Ascending aorta (tissue), 2 donors: ENCODE measurements at places on chromosomes 2 and 18.

GRCh38 chr2:106159866-106160785 lies 34.0 kb downstream of the UXS1 start:
- no peak for DNase-seq

DNA sequence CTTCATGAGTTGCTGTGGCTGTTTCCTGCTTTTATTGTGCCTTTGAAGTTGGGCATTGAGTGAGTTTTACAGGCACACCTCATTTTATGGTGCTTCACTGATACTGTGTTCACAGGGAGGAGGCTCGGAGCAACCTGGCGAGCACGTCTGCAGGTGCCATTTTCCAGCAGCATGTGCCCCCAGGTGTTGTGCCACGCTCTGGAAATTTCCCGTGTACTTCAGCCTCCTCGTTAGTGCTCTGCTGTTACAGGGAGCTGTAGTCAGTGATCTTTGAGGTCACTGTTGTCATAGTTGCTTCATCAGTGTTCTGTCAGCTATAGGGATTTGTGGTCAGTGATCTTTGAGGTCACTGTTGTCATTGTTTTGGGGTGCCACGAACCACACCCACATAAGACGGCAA lies 20.1 kb downstream of the CTDP1 start:
- DNase-seq = no peak

- no peak for DNase-seq
These were observed 79.8 kb upstream of the LRPPRC start for GRCh38 chr2:44075541-44075940.

DNA sequence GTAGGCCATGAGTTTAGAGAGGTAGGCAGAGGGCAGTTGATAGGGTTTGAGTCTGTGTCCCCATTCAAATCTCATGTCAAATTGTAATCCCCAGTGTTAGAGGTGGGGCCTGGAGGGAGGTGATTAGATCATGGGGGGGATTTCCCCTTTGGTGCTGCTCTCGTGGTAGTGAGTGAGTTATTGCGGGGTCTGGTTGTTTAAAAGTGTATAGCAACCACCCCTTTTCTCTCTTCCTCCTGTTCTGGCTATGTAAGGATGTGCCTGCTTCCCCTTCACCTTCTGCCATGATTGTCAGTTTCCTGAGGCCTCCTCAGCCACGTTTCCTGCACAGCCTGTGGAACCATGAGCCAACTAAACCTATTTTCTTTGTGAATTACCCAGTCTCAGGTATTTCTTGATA lies 25.5 kb downstream of the MARCHF4 start:
- DNase-seq = no peak

- DNase-seq = no peak
These were observed 273.7 kb upstream of the PKDCC start for GRCh38 chr2:41774011-41774605.

GRCh38 chr2:6929196-6929819 lies 12.1 kb downstream of the RNF144A start:
- no peak for DNase-seq

DNA sequence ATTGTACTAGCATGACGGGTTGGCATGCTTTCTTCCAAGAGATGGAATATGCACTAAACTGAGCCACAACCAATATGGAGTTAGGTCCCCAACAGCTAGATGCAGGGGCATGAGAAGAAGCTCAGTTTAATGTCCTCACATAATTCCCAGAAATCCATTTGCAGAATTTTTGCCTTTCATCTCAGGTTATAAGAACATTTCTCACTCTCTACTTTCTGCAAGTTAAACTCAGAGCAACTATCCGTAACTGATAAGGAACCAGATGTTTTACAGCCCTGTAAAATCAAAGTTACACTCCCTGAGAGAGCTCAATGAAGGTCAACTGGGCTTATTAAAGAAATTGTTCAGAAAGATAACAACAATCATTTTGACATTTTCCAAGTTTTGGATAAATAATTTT lies 30.7 kb downstream of the COPS8 start:
- no peak for DNase-seq

DNA sequence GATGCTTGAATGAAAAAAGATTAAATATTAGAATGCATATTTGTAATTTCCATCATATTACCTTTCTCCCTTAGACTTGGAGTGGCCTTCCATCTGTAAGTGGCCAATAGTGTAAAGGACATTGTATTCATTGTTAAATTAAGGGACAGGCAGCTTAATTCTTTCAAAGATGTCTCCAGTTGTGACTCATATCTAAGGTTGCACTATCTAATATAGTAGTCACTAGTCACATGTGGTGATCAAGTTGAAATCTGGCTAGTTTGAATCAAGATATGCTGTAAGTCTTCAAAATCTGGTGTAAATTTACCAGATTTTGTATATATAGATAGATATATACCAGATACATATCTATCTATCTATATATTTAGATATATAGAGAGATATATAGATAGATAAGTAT lies 52.4 kb upstream of the AGPS start:
- DNase-seq = no peak

DNA sequence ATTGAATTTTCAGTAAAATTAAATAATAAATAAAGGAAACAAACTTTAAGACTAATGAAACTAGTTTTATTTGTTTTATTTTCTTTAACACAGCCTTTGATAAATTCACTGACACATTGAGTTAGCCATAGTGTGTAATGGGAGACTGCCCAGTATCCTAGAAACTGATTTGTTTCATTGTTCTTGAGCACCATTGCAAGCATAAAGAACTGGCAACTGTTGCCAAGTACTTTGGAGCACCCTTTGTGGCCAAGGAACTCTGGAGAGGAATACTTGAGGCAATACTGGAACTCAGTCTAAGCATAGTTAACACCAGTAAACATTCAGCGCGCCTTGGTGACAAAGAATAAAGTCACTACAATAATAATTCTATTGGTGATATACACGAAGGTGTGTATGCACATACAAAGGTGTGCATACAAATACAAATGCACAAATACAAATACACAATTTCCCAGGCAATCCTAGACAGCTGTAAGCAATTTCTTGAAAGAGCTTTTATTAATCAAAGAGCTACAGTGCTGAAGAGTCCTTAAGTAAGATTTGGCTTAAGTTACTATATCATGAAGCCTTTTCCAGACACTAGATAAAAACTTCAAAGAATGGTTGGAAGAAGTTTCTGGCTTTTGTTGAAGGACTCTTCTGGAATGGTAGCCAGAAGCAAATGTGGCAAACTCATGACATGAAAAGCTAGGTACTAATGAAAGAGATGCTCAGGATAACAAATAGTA lies 1371.2 kb downstream of the LRP1B start:
- no peak for DNase-seq

DNA sequence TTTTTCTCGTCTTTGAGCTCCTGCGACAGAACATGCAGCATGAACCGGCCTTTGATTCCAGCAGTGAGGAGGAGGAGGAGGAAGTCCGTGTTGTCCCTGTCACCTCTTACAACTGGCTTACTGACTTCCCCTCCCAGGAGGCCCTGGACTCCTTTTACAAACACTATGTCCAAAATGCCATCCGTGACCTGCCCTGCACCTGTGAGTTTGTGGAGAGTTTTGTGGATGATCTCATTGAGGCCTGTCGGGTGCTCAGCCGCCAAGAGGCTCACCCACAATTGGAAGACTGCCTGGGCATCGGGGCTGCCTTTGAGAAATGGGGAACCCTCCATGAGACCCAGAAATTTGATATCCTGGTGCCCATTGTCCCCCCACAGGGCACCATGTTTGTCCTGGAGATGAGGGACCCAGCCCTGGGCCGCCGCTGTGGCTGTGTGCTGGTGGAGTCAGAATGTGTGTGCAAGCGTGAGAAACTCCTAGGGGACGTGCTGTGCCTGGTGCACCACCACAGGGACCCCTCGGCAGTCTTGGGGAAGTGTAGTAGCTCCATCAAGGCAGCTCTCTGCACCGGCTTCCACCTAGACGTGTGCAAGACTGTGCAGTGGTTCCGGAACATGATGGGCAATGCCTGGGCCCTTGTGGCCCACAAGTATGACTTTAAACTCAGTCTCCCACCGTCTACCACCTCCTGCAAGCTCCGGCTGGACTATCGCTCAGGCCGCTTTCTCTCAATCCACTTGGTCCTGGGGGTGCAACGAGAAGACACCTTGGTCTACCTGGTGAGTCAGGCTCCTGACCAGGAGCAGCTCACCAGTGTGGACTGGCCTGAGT lies 2.1 kb downstream of the ITPRIPL1 start:
- peak; percentile 60 for DNase-seq

- no peak for DNase-seq
These were observed 97.2 kb upstream of the TMEM18 start for GRCh38 chr2:774436-774835.

GRCh38 chr2:100124761-100125160 lies 17.6 kb downstream of the AFF3 start:
- no peak for DNase-seq

DNA sequence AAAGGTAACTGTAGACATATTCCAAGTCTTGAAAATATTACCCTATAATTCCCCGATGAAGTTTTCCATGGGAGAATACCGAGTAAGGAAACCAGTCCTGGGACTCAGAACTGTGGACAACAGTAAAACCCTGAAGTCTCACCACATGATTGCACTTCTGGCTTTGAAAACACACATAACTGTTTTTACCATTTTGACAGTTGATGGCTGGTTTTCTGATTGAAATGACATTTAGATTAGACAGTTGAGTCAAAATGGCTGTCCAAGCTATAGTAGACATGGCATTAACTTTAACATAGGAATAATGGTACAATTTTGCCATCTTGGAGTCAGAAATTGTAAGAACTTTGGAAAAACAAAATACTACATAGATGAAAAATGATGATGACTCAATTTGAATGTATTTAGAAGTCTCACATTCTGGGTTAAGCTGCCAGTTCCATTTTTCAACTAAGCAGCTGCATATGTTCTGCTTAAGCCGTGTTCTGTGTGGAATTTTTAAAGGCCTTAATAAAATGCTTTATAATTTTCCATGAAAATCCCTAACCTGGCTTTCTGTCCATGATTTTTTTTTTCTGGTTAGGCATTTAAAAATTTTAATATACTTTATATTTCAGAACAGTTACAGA lies 38.3 kb upstream of the WIPF1 start:
- no peak for DNase-seq

DNA sequence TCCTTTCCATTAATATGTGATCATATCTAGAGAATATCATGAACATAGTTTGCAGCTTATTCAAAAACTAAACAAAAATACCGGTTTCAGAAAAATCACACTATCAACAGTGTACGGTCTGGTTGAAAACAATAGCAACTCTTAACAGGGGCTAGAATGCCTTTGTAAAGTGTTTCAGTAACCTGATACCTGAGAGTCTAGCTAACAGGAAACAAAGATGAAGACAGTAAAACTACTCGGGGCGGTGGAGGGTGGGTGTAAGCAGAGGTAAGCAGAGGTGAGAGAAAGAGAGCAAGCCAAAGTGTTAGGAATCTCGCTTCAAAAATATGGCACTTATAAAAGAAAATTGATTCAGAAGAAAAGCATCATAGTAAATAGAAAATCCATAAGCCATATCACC lies 109.0 kb upstream of the RGPD4 start:
- no peak for DNase-seq

DNA sequence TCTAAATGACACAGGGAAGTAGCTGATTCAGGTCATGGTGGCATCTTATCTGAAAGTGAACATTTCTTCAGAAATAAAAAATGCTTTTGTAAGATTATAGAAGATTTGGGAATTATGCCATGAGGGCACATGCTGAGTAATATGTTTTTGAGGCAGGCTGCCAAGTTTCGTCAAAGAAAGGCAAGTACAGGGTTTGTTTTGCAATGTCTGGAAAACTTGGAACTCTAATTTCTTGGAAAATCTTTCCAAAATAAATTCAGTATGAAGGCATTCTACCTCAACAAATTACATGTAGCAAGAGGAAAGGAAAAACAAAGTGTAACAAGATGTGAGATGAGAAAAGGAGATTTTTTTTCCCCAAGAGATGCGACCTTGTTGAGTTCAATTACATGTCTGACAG lies 167.7 kb downstream of the PLCL1 start:
- DNase-seq = no peak

- DNase-seq = no peak
These were observed 1331.8 kb upstream of the ZEB2 start for GRCh38 chr2:145851730-145852129.

- DNase-seq = no peak
These were observed 151.4 kb downstream of the DYSF start for GRCh38 chr2:71604726-71605120.

- no peak for DNase-seq
These were observed 295.4 kb downstream of the CELF4 start for GRCh38 chr18:37270038-37270665.

GRCh38 chr2:27441958-27442919 lies at the start of gene KRTCAP3:
Gene KRTCAP3 (plus strand): TSS chr2:27442381. CDS start chr2:27442413, 32 bp downstream.
- DNase-seq = no peak

GRCh38 chr2:10022966-10023662 lies 20.2 kb upstream of the KLF11 start:
- no peak for DNase-seq

DNA sequence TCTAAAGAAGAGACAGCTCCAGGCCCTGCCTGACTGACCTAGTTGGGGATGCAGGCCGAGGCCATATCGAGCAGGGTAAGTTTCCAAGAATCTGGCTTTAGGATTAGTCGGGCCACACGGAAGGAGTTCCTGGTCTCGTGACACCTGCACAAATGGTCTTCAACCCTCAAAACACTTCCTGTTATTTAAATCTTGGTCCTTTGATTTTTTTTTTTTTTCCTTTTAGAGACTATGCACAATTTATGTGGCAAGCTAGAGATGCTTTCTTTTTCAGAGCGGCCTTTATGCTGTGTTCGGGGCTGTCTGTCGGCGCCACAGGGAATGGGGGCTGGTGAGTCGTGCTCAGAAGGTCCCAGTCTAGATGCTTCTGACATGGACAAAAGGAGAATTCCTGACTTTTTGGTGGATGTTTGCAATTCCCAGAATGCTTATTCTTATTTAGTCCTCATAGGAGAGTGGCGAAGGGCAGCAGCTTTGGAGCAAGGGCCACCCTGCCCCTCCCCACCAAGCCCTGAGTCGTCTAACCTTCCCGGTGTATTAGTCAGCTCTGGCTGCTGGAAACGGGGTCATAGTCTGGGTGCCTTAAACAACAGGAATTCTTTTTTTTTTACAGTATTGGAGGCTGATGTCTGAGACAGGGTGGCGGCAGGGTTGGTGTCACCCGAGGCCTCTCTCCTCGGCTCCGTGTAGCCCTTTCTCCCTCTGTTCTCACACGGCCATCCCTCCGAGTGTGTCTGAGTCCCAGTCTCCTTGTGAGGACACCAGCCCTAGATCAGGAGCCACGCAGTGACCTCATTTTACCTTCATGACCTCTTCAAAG lies 27.4 kb downstream of the HPCAL1 start:
- DNase-seq = no peak

GRCh38 chr2:85827879-85828569 lies 60.8 kb downstream of the ST3GAL5 start:
- DNase-seq = no peak

GRCh38 chr2:145088756-145089155 lies 568.8 kb upstream of the ZEB2 start:
- no peak for DNase-seq

GRCh38 chr2:8312861-8313830 lies 368.7 kb upstream of the ID2 start:
- no peak for DNase-seq
